ENCODE measurements at places on chromosomes 5 and 9.

- DNase-seq, result no peak
Measured at GRCh38 chr5:115335301-115335700, 38.8 kb upstream of the CCDC112 start.

GRCh38 chr9:35791297-35791921 lies at the start of gene NPR2:
Gene NPR2 (plus strand): TSS chr9:35791591. CDS start chr9:35792409, 818 bp downstream.
- no peak for DNase-seq

GRCh38 chr9:108386859-108387384 lies 468.9 kb downstream of the ACTL7B start:
- no peak for DNase-seq

- no peak for DNase-seq
Measured at GRCh38 chr9:127197186-127197860, 67.3 kb upstream of the GARNL3 start.

- DNase-seq, result peak; percentile 95
Measured at GRCh38 chr5:98928873-98929709, at the start of gene CHD1. Gene CHD1 (minus strand): TSS chr5:98929007. CDS start chr5:98926386, 2,621 bp downstream.

GRCh38 chr5:31995006-31995405 lies 179.1 kb downstream of the GOLPH3 start:
- no peak for DNase-seq

DNA sequence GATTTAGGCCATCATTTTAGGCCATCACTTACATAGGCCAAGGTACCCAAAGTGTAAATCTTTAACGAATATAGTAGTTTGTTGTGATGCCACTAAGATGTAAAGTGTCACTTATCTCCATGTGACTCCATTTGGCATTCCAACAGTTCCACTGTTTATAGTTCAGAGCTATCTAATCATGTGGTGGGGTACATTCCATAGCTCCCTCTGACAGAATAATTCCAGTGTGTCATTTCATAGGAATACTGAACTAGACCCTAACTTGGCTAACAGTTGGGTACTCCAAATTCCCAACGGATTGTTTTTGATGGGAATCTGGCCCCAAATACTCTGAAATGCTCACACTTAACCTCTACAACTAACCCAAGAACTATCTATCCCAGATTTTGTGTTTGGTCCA lies 76.7 kb upstream of the FST start:
- DNase-seq, result no peak

DNA sequence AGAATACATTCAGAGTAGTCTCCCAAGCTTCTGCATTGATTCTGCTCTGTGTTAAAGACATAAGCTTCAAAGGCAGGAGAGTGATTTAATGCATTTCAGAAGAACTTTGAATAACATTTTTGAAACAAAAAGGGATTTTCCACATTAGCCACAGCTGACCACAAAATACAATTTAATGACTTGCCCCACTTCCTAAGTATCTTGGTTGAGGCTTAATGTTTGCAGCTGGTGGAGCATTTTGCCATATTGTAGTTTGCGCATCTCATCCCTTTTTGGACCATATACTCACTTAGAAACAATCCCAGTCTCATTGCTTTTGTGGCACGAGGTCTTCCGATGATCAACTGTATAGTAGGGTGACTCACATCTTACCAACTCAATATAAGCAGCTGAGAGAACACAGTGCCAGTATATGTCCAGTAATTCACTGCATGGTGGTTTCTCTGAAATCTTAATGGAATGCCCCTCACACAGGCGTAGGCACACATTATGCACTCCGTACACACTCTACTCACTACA lies 455.8 kb upstream of the PTGER4 start:
- peak; percentile 11 for DNase-seq

- no peak for DNase-seq
Measured at GRCh38 chr5:146467760-146468159, 20.6 kb downstream of the TCERG1 start.

- DNase-seq, result no peak
Measured at GRCh38 chr5:109580225-109580624, 109.5 kb upstream of the MAN2A1 start.

GRCh38 chr9:115211413-115212124 lies 93.6 kb upstream of the TNC start:
- DNase-seq, result no peak

DNA sequence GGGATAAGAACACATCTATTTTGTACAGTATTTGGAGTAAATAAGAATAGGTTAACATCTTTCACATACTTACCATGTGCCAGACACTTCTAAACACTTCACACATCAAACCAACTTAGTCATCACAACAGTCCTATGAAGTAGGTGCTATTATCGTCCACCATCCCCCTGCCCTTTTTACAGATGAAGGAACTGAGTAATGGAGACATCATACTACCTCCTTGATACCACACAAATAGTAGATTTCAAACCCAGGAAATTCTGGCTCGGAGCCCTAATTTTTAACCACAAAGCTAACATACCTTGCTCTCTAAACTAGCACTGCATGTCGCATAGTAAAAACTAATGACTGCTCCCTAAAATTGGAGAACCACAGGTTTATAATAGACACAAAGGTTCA lies 4.2 kb upstream of the ZNF366 start:
- DNase-seq, result no peak

- no peak for DNase-seq
Measured at GRCh38 chr5:111741278-111741677, 15.7 kb downstream of the NREP start.

- no peak for DNase-seq
Measured at GRCh38 chr9:83937861-83938455, 16.7 kb upstream of the KIF27 start.

DNA sequence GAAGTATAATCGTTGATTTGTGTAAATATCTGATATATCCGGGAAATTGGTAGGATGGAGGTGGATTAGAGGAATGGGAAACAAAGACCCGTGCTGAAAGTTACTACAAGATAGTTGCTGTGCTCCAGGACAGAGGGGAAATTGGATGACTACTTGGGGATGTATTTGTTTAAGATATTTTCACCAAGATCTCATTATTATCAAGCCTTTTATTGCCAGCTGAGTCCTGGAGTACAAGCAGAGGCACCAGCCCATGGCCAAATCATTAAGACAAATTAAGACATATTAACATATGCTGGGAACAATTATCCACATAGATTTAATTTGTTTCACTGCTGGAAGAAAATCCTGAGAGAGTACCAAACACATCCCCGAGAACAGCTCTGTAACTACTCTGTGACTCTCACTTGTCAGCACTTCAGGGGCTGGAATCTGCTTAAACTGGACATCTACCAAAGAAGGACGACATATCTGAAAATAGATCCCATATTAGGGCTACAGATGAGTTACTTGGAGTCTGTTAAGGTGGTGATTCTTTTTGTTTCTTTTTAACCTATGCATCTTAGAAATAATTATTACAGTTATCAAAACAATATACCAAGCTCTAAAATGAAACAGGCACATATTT lies 68.2 kb downstream of the SLC1A1 start:
- DNase-seq, result no peak

DNA sequence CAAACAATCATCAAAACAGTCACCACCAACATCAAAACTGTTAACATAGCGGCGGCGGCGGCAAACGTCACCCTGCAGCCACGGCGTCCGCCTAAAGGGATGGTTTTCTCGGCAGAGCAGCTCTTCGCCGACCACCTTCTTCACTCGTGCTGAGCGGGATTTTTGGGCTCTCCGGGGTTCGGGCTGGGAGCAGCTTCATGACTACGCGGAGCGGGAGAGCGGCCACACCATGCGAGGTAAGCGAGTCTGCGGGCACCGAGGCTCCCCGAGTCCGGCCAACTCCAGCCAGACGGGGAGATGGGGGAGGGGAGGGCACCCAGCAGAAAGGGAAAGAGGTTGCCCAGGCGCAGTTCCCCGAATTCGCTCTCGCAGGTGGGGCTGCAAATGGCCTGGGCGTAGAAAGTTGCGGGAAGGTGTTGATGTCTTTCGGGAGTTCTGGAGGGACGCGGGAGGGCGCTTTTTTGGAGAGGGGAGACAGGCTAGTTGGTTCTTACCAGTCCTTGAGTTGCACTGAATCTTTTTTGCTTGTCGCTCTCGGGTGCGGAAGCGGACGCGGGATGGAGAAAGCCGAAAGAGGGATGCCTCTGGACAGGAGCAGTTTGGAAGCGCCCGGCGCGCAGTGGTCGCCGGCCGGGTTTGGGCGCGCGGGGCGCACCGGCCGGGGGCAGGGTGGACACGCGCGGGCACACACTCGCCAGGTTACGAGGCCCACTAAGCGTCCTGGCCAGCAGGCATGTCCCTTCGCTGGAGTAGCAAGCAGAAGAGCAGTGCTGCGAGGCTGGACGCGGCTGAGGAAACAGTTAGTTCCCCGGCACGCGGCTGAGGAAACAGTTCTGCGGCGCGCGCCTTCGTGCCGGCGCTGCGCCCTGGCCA lies 849 bp downstream of the RORB start:
- DNase-seq, result peak; percentile 22

- DNase-seq, result no peak
Measured at GRCh38 chr5:168770036-168770498, 190.9 kb upstream of the PANK3 start.

- no peak for DNase-seq
Measured at GRCh38 chr5:64018966-64019365, 56.7 kb upstream of the HTR1A start.

GRCh38 chr5:135112008-135112725 lies 78.1 kb upstream of the PITX1 start:
- no peak for DNase-seq
